CD8-positive, alpha-beta T cell (primary cell): ENCODE measurements at places on chromosomes 2 and 18. TPM values are rescaled to one million over a fixed set of nuclear protein-coding genes. Genes with fewer than 3 reads are reported as not detected.

The LONRF2 gene
- total RNA-seq = 0.11 TPM

The SERPINB10 gene
- total RNA-seq = not detected

- no peak for DNase-seq
Measured at GRCh38 chr2:105783972-105784371, 39.3 kb downstream of the NCK2 start.

The CSRNP3 gene
- not detected for total RNA-seq

DNA sequence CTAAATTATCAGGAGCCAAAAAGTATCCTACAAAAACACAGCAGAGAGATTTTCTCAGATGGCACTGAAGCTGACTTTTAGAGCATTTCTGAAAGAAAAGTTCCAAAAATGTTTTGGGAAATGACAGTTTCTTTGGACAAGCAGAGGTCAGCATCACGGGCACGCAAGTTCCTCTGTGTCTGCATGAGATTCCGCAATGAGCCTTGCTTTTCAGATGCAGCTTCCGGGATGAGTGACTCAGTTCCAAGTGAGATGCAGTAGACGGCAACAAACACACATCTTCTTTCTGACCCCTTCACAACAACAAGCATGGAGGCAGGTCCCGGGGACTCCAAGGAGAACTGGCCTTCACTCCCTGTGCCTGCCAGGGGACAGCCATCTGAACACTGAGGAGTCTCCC lies 76.6 kb downstream of the EIPR1 start:
- DNase-seq = no peak

The RFX8 gene
- not detected for total RNA-seq

- DNase-seq = peak; percentile 48
Measured at GRCh38 chr2:233857511-233858141, 3.3 kb upstream of the HJURP start.
